Osteocyte (in vitro differentiated cells): ENCODE measurements at places on chromosomes 13 and 19.
A peak's percentile ranks its signal among the peaks of the same experiment; 100 is the strongest.

- no peak for DNase-seq
These were observed 32.4 kb downstream of the GPR42 start for GRCh38 chr19:35403116-35403760.

GRCh38 chr13:77113496-77113895, 86.5 kb upstream of the FBXL3 start:
- no peak for DNase-seq

- no peak for DNase-seq
These were observed 213.1 kb upstream of the TMTC4 start for GRCh38 chr13:100887729-100888151.

DNA sequence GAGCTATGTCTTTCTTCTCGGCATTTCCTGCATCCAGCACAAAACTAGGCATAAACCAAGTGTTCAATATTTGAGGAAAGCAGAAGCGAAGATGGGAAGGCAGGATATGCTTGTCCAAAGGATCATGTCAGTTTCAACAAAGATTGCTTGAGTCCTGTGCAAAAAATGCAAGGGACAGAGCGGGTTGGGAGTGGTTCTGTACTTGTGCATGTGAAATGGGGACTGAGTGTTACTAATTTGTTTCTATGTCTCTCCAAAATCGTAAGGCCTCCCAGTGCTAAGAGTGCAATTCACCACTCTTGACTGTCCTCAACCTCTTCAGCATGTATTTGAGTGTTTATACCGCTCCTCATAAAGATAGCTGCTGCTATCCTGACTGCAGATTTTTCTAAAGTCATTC, 166.2 kb downstream of the DLEU7 start:
- no peak for DNase-seq

DNA sequence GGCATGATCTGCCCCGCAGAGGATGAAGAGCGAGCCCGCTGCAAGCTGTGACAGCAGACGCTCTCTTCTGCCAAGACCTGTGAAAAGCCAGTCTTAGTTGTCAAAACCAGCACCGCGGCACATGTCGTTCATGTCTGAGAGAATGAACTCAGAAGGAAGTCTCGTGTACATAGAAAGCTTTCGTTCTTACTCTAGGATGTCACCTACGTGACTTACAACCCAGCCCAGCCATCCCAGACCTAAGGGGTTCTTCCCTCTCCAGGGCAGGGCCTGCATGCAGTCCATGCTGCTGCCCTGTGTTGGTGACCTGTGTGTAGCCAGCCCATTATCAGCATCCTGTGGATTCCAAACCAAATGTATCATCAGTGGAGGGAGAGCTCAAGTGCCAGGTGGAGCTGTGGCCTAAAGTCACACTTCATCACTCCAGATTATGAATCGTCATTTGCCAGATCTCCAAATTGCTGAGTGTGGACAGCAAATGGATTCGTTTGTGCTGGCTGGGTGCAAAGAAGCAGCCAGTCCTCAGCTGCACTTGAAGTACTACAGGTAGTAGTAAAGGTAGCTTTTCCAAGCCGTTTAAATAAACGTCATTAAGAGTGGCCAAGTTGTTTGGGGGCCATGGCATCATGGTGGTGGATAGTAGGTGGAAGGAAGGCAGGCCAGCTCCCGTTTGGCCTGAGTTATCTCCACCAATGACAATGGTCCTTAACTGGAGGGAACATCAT, 73.9 kb upstream of the GPR183 start:
- peak; percentile 69 for DNase-seq

DNA sequence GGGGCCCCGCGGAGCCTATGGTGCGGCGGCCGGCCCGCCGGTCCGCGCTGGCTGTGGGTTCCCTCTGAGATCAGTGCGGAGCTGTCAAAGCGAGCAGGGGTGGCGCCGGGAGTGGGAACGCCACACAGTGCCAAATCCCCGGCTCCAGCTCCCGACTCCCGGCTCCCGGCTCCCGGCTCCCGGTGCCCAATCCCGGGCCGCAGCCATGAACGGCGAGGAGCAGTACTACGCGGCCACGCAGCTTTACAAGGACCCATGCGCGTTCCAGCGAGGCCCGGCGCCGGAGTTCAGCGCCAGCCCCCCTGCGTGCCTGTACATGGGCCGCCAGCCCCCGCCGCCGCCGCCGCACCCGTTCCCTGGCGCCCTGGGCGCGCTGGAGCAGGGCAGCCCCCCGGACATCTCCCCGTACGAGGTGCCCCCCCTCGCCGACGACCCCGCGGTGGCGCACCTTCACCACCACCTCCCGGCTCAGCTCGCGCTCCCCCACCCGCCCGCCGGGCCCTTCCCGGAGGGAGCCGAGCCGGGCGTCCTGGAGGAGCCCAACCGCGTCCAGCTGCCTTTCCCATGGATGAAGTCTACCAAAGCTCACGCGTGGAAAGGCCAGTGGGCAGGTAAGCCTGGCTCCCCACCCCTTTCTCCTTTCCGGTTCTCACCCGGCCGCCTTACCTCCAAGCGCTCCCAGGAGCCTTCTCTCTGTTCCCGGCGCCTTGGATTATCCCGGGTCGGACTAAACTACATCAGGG, at the start of gene PDX1:
PDX1 (plus strand) TSS at position 67 of the 743 bp plus-strand sequence; CDS start at position 206, 139 bp downstream.
- DNase-seq, result no peak

- no peak for DNase-seq
These were observed 2.5 kb downstream of the ZNF430 start for GRCh38 chr19:21022996-21023395.

- DNase-seq, result no peak
These were observed 491 bp downstream of the ZNF525 start for GRCh38 chr19:53365899-53366493.

DNA sequence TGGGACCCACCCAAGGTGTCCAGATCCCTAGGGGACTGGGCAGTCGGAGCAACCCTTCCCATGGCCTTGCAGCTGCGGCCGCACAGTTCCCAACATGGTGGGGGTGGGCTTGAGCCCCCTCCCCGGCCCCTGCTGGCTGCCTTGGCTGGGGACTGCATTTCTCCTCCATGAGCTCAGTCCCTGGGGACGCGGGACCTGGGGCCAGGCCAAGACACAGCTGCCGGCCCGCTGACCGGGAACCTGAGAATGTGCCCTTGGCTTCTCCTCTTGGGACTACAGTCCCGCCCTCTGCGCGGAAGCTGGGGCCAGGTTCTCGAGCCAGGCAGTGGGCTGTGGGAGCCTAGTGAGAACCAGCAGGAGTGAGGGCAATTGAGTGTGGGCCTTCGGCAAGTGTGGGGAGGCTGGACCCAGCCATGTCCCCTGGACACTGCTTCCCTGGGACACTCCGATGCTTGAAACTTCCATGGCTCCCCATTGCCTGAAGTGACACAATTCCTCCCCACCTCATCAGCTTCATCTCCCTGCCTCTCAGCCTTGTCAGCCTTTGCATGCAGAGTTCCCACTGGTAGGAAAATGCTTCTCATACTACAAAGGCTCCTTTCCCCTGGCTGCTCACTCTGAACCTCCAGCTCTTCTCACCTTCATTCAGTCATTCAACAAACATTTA, 13.1 kb upstream of the NOTCH3 start:
- no peak for DNase-seq

DNA sequence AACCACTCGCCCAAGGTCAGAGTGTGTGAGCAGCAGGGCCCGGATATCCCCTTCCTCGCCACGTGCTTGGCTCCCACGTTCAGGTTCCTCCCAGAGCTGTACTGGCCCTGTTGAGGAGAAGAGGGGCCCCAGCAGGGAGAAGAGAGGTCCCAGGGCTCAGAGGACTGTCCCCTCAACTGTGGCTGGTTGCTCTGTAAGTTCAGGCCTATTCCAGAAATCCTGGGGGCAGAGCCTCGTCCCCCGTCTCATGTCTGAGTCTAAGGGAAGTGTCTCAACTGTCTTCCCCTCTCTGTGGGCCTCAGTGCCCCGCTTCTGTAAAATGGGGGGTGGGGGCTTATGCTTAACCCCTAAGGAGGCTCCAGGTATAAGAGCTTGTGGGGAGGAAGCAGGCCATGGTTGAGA, 3.9 kb downstream of the PPP5C start:
- DNase-seq, result no peak

DNA sequence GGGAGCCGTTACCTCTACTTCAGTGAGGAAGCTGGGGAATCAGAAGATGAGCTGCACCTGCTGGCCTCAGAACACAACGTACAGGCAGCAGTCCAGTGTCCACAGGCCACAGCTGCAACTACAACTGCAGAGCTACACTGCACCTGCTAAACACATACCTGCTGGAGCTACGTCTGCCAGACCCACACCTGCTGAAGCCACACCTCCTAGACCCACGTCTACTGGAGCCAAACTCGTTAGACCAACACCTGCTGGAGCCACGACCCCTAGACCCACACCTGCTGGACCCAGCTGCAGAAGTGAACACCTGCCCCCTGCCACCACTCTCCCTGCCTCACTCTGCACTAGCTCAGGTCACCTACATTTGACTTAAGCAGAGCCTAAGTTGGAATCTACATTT, 169.9 kb downstream of the USP12 start:
- no peak for DNase-seq

DNA sequence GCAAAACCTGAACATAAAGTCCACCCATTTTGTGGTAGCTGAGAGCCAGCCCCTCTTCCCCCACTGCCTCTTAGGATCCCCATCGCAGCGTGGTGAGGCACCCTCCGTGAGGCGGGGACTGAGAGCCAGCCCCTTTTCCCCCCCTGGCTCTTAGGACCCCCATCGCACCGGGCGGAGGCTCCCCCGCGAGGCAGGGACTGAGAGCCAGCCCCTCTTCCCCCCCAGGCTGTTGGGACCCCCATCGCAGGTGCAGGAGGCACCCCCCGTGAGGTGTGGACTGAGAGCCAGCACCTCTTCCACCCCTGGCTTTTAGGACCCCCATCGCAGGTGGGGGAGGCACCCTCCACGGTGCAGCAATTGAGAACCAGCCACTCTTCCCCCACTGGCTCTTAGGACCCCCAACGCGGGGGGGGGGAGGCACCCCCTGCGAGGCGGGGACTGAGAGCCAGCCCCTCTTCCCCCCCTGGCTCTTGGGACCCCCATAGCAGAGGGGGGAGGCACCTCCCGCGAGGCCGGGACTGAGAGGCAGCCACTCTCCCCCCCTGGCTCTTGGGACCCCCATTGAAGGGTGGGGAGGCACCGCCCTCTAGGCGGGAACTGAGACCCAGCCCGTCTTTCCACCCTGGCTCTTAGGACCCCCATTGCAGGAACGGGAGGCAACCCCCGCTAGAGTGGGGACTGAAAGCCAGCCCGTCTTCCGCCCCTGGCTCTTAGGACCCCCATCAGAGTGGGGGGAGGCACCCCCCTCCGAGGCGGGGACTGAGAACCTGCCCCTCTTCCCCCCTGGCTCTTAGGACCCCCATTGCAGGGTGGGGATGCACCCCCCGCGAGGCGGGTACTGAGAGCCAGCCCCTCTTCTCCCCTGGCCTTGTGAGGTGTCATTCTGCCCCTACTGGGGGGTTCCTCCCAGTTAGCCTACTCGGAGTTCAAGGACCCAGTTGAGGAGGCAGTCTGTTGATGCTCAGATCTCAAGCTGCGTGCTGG, 366.4 kb upstream of the SPRY2 start:
- no peak for DNase-seq

DNA sequence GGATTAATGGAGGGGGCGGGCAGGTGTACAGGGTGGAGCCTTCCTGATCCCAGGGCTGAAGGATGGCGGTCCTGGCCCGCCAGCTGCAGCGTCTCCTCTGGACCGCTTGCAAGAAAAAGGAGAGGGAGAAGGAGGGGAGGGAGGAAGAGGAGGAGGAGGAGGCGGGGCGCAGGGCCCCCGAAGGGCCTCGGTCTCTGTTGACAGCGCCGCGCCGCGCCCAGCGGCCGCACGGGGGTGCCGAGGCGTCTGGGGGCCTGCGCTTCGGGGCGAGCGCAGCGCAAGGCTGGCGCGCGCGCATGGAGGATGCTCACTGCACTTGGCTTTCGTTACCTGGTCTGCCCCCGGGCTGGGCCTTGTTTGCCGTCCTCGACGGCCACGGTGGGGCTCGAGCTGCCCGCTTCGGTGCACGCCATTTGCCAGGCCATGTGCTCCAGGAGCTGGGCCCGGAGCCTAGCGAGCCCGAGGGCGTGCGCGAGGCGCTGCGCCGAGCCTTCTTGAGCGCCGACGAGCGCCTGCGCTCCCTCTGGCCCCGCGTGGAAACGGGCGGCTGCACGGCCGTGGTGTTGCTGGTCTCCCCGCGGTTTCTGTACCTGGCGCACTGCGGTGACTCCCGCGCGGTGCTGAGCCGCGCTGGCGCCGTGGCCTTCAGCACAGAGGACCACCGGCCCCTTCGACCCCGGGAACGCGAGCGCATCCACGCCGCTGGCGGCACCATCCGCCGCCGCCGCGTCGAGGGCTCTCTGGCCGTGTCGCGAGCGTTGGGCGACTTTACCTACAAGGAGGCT, at the start of gene PPM1N:
PPM1N (plus strand) TSS at position 33 of the 785 bp plus-strand sequence; CDS start at position 63, 30 bp downstream.
- DNase-seq, result no peak

GRCh38 chr19:30017172-30017571, 75.1 kb downstream of the URI1 start:
- no peak for DNase-seq

- no peak for DNase-seq
These were observed 237.4 kb downstream of the RGCC start for GRCh38 chr13:41694545-41695301.

GRCh38 chr19:45139286-45140143, 21.3 kb downstream of the NKPD1 start:
- DNase-seq, result no peak

GRCh38 chr19:7897292-7897691, 6.4 kb upstream of the MAP2K7 start:
- DNase-seq, result no peak

DNA sequence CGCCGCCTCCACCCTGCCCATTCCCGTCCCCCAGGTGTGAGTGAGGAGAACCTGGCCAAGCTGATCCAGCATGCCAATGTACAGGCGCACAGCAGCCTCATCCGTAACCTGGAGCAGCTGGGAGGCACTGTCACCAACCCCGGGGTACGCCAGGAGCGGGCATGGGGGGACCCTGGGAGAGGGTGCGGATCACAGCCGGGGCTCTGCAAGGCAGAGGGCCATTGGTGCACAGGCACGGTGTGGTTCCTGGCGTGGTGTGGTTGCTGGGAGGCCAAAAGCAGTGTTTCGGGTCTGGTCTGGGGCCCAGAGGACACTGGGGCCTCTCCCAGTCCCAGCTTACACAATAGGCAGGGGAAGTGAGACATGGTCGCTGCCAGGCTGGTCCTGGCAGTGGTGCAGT, 8.3 kb downstream of the STXBP2 start:
- no peak for DNase-seq

- no peak for DNase-seq
These were observed 348.3 kb downstream of the LIG4 start for GRCh38 chr13:107866941-107867623.

GRCh38 chr19:3932931-3933810, at the start of gene NMRK2:
Gene NMRK2 (plus strand): TSS chr19:3933069. CDS start chr19:3933672, 603 bp downstream.
- no peak for DNase-seq

GRCh38 chr13:50740052-50740741, 103.3 kb downstream of the DLEU7 start:
- no peak for DNase-seq

- DNase-seq, result no peak
These were observed 120.7 kb upstream of the OBI1 start for GRCh38 chr13:78779608-78780007.
